ENCODE measurements at places on chromosomes 13 and 19.

DNA sequence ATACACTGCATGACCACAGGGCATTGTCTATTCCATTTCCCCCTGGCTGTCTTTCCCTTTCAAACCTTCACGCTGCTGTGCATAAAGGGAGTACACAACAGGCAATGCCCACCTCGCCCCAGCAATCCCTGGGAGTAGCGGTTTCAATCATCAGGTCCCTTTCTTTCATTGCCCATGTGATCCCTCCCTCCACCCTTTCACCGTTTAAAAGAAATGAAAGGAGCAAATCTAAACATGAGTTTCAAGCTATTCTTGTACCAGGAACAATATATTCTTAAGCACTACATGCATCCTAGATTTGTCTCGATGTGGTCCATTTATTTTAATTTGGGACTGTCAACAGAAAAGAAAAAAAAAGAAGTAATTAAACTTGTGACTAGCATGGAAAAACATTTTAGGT, 123.4 kb upstream of the ARGLU1 start:
- DNase-seq: no peak

- no peak for DNase-seq
These were observed 32.9 kb downstream of the SERTM1 start for GRCh38 chr13:36706755-36707154.

DNA sequence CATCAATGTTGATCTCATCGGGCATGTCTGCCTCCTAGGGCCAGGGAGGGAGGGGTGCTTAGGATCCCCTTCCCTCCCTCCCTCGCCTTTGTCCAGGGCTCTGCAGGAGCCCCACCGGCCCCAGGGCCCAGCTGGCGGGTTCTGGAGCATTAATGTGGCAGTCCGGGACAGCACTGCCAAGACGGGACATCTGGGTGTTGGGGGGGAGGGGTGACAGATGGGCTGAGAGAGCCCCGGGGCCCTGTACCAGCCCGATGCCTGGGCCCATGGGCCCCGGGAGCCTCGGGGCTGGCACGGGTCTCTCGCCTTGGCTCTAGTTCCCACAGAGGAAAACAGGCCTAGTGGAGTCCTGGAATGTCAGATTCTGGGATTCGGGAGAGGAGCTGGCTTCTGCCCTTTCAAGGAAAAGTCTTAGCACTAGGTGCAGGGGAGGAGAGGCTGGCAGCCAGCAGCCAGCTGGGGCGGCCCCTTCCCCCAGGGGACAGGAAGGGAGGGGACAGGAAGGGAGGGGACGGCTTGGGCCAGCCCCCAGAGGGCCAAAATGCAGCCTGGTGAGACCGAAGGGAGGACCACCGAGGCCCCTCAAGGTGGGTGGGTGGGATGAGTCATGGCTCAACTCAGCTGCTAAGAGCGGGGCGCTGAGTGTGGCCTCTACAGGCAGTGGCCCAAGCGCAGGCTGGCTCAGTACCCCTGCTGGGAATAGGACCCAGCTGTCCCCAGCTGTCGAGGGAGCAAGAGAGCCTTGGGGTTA, 3.1 kb downstream of the PPP1R14A start:
- no peak for DNase-seq

- DNase-seq: no peak
These were observed at the start of gene RASAL3 for GRCh38 chr19:15464394-15465385. RASAL3 (minus strand) TSS chr19:15464544; CDS start chr19:15464358, 186 bp downstream.

GRCh38 chr13:73822668-73823592, 311.3 kb downstream of the KLF12 start:
- DNase-seq: no peak

DNA sequence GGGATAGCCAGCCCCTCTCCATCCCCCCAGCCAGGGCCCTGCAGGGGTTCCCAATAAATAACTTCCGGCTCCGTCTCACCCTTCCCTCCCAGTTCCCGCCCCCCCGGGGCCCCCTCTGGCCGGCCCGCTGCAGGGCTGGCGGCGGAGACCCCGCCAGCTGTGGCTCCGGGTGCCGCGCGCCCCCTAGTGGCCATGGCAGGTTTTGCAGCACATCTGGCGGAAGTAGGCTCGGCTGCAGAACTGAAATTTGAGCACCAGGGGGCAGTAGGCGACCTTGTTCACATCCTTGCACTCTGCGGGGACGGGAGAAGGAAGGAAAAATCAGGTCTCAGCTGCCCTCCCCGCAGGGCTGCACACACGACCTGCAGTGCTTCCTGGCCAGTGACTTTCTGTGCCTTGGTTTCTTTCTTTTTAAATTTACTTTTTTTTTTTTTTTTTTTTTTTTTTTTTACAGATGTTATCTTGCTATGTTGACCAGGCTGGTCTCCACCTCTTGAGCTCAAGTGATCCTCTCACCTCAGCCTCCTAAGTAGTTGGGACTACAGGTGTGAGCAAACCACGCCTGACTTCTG, 3.6 kb upstream of the MYO1F start:
- DNase-seq: peak; percentile 57

DNA sequence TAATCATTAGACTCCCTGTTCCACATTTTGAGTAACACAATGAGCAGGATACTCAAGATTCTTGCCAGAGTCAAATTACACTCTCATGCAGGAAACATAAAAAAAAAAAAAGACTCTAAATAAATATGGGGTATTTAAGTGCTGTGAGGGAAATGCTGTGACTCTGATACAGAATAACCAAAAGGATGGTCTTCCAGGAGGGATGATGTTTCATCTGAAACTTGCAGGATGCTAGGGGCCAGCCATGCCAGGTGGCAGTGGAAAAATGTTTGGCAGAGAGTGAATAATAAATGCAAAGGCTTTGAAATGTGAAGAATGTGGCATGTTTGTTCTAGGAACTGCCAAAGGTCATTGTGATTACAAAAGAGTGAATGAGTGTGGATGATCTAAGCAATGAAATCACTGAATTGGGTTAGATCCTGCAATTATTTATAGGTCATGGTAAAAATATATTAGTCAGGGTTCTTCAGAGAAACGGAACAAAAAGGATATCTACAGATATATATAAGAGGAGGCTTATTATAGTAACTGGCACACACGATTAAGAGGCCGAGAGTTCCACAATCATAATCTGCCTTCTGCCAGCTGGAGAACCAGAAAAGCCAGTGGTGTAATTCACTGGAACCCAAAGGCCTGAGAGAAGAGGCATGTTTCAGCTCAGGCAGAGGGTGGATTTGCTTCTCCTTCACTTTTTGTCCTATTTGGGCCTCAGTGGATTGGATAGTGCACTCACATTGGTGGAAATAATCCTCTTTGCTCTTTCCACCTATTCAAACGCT, 1832.8 kb upstream of the MIR17HG start:
- DNase-seq: peak; percentile 33

DNA sequence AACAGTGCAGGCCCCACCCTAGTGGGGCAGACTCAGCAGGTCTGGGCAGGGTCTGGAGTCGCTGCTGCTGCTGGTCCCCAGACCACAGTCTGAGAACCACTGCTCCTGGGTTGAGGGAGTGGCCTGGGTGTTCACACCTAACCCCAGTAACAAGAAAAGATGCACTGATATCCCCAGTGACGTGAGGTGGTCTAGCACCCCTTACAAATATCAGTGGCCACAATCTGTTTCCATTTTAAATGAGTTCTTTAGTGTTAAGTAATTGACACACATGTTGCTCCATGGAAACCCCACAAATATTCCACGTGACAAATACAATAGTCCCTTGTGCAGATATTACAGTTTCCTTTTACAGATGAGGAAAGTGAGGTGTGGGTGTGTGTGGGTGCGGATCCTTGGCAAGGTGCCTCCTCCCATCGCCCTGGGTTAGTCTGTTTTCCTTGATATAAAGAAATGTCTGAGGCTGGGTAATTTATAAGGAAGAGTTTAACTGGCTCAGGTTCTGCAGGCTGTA, 96.3 kb upstream of the GPR183 start:
- no peak for DNase-seq
